ENCODE measurements at places on chromosomes 7 and 10. TPM values are rescaled to one million over a fixed set of nuclear protein-coding genes. Genes with fewer than 3 reads are reported as not detected.

The ASZ1 gene
- not detected for total RNA-seq

The BHLHA15 gene
- not detected for total RNA-seq

The CPVL gene
- 86.9 TPM for total RNA-seq

The TMEM229A gene
- total RNA-seq = 0.24 TPM

The GBX1 gene
- 0.57 TPM for total RNA-seq

The GPR15LG gene
- not detected for total RNA-seq

The CLEC5A gene
- 1.6 TPM for total RNA-seq

The WNT8B gene
- total RNA-seq = not detected

The NEBL gene
- 597 TPM for total RNA-seq

The MRPS33 gene
- 92.4 TPM for total RNA-seq

The ADAM22 gene
- 3.4 TPM for total RNA-seq

GRCh38 chr7:112669306-112669705 is 120.9 kb downstream of the TMEM168 start:
- no peak for DNase-seq

DNA sequence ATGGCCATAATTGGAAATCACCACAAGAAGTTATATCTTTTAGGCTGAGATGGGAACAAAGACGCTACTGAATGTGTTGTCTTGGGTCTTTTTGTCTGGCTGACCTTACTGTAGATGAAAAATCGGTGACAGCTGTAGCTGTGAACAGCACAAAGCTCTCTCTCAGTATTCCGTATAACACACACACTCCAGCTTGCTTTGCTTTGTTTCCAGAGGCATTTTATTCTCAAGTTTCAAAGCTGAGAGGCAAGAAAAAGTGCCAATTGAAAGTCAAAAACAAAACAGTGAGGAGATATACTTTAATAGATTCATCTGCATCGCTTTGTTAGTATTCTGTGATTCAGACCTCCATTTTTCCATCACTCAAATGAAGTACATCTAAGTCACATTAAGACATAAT is 39.6 kb upstream of the CABCOCO1 start:
- DNase-seq = no peak

- peak; percentile 77 for DNase-seq
These were observed 39.1 kb upstream of the FGL2 start for GRCh38 chr7:77238703-77239136.

- no peak for DNase-seq
These were observed 122.7 kb upstream of the PRSS1 start for GRCh38 chr7:142626420-142627035.

DNA sequence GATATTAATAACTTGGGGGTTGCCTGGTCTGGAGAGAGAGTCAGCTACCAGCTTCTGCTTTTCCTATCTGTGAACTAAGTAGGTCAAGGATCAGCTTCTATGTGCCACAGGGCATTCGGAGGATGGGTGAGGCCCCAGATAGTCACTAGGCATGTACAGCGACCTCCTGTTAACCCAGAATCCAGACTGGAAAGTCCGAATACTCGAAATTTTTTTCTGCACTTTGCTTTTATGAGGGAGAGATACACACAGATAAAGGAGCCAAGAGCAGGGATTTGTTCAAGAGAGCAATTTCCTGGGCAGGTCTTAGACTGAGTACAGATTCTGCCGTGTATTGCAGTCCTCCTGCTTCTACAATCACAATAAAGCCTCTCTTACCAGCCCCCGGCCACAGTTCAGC is 54.2 kb downstream of the EMX2 start:
- DNase-seq = no peak

DNA sequence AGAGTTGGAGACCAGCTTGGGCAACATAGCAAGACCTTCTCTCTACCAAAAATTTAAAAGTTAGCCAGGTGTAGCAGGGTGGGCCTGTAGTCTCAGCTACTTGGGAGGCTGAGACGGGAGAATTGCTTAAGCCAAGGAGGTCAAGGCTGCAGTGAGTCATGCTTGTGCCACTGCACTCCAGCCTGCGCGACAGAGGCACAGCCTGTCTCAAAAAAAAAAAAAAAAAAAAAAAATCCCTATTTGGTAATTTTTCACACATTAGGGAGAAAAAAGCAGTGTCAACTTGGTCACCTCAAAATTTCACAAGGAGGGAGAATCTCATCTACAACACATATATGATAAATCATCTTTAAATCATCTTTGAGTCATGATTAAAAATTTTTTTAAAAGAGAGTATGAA is 6.4 kb upstream of the ZNF398 start:
- DNase-seq = no peak

GRCh38 chr7:99920149-99920548 is 819 bp upstream of the TRIM4 start:
- no peak for DNase-seq

- no peak for DNase-seq
These were observed 714 bp upstream of the KCND2 start for GRCh38 chr7:120272261-120272660.

DNA sequence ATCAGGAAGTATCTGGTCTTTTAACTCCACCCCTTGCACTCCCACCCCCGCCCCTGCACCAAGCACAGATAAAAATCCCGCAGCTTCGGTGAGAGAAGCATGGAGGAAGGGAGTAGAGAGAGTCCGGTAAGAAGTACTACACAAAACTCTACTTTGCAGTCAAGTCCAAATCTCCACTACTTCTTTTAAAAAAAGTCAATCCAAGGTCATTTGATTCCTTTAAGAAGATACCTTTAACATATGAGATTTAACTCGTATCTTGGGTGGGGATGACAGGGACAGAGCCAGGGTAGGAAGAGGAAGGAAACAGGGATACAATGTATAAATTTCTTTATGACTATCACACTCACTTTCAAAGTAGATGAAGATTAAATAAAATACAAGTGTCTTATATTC is 132.1 kb downstream of the NRBF2 start:
- DNase-seq = no peak

GRCh38 chr10:89771684-89772083 is 70.3 kb downstream of the KIF20B start:
- no peak for DNase-seq

DNA sequence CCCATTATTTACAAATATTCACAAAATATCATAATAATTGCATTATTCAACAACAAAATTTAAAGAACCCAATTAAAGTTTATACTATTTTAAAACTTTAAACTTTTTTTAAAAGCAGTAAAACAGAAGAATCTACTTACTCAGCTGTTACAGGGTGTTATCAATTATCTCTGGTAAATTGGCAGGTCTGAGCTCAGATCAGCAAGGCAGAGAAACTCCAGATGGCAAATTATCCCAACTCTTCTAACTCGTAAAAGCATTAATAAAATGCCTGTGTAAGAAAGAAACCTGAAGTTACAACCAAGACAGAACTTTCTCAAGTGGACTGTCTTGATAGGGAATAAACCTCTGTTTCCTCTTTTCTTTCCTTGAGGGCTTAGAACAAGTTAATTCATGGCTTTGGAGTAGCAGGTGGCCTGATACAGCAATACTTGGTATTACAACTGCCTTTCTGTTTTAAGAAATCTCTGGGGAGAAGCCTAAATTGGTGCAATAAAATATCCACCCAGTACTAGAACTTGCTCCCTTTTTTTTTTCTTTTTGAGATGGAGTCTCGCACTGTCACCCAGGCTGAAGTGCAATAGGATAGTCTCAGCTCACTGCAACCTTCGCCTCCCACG is 275.3 kb upstream of the MKLN1 start:
- DNase-seq = no peak

DNA sequence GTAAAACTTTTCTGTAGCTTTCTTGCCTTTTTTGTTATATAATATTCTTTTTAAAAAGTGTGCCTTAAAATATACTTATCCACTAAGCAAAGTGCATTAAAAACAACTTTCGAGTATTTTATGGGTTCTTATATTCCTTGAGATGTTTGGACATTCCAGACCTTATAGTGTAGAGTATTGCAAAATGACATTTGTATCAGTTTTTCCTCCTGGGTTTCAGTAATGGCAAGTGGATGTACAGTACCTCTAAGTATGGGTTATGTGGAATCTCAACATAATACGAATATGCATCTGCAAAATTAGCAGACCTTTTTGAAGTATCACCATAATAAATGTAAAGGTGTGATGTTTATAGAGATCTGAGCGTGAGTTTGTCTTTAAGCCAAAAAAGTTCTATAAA is 2.7 kb downstream of the CDK13 start:
- no peak for DNase-seq

DNA sequence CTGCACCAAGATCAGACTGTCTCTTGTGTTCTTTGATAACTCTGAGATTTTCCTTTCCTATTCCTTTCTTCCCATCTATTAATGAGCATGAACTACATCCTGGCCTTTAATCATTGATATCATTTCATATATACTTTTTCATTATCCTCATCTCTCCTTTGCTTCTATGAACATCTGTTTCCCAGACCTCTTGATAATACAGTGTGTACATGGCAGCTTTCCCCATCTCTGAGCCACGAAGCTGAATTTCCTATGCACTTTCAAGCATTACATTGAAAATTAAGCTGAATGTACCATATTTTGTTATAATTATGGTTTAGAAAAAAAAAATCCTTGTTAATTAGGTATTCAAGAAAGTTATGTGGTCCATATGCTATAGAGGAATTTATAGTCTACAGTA is 60.9 kb upstream of the CREB5 start:
- no peak for DNase-seq

- DNase-seq = peak; percentile 70
These were observed 300.5 kb upstream of the ZMIZ1 start for GRCh38 chr10:78768041-78768835.

- no peak for DNase-seq
These were observed 9.4 kb downstream of the NXPH1 start for GRCh38 chr7:8442814-8443304.

- DNase-seq = no peak
These were observed 90.2 kb upstream of the ABI1 start for GRCh38 chr10:26950934-26951333.

- DNase-seq = no peak
These were observed 28.5 kb upstream of the CYP2C8 start for GRCh38 chr10:95097805-95098204.

GRCh38 chr7:141673346-141673745 is 28.6 kb downstream of the DENND11 start:
- no peak for DNase-seq

DNA sequence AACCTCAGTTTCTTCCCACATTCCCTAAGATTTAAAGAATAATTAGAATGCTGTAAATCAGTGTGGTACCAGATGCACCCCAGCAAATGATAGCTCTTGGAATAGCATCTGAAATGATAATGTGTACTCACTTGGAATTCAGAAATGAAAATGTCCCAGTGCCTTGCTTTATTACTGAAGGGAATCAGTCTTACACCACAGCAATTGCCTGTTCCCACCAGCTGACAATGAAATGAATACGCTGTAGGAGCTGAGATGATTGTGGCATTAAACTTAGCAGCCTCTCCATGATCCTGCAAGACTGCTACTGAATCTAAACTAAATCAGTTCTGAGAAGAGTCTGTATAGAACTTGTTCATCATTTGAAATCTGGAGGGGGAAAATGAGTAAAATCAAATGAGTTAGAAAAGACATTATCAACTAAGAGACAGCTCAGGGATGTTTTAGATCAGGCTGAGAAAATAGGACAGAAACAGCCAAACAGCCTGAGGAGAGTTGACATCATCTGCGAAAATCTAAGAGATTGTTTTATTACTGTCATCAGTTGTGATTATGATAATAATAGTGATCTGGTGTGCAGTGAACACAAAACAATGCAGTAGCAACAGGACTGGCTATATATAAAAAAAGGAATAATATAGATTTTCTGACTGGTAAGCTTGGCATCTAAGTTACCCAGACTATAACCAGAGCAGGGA is 108.6 kb upstream of the SLC13A1 start:
- DNase-seq = no peak

- no peak for DNase-seq
These were observed 122.8 kb downstream of the PRLHR start for GRCh38 chr10:118472415-118473304.

DNA sequence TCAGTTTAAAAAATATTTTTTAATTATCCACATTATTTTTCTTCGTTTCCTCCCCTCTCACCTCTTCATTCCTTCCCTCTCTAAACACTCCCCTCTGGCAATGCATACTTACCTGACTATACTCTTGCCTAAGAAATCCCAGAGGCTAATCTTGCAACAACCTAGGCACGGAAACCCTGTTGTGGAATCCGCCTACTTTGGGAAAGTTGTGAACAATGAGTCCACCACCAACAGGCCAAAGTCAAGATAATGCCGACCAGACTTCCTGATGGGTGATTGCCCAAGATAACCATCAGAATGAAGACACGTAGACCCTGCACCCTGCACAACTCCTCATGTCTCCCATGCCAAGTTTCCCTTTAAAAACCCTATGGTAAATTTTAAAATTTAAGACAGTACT is 521.5 kb downstream of the KIF20B start:
- no peak for DNase-seq
